Activated naive CD8-positive, alpha-beta T cell treated with anti-CD3 and anti-CD28 coated beads, Interleukin-2, amount 10 ng/mL, durations not matched to agents 7 days and 5 days (primary cell): ENCODE measurements at places on chromosomes 5 and 9. TPM values are rescaled to one million over a fixed set of nuclear protein-coding genes. Genes with fewer than 3 reads are reported as not detected.

Gene GFI1B
- not detected for total RNA-seq

GRCh38 chr5:141485321-141486055, 658 bp downstream of the PCDHGC4 start:
- DNase-seq = no peak

- no peak for DNase-seq
These were observed 102.6 kb downstream of the XRCC4 start for GRCh38 chr5:83179966-83180365.

Gene SHC3
- total RNA-seq = not detected

GRCh38 chr9:79431019-79431679, 140.6 kb upstream of the TLE4 start:
- no peak for DNase-seq

GRCh38 chr5:93305984-93306383, 275.0 kb downstream of the NR2F1-AS1 start:
- no peak for DNase-seq

- DNase-seq = no peak
These were observed 325.7 kb downstream of the SLF1 start for GRCh38 chr5:94944160-94944559.

- DNase-seq = no peak
These were observed 87.1 kb downstream of the CEMIP2 start for GRCh38 chr9:71681104-71681707.

Gene TERT
- total RNA-seq = not detected

- DNase-seq = no peak
These were observed 6.7 kb upstream of the TNIP1 start for GRCh38 chr5:151087486-151087885.

Gene ADAMTS2
- not detected for total RNA-seq

Gene OR2S2
- total RNA-seq = not detected

Gene TMCO6
- total RNA-seq = 43.7 TPM

DNA sequence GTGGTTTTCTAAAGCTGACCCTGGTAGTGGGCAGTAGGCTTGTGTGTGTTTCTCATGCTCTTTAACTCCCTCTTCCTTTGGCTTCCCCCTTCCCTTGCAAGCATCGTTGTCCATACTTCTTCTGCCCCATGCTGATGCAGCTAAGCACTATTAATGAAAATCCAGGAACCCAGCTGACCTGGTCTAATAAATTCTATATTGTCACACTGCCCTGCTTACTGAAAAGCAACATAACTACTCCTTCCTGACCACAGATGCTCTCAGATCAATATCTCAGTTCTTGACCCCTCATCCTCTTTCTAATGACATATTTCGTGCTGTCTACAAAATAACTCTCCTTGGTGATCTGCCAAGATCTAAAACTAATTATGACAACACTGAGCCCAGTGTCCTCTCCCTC, 405.5 kb downstream of the EFNA5 start:
- no peak for DNase-seq
